Hematopoietic multipotent progenitor cell treated with erythropoietin and hydrocortisone succinate and interleukin-3 and kit ligand, for 8 days (in vitro differentiated cells): ENCODE measurements at places on chromosomes 5 and 9.

GRCh38 chr5:102341681-102342288, 45.7 kb upstream of the SLCO4C1 start:
- no peak for DNase-seq

GRCh38 chr5:93746406-93747056, 5.1 kb upstream of the POU5F2 start:
- no peak for DNase-seq

GRCh38 chr9:115944166-115944948, 209.2 kb upstream of the PAPPA start:
- DNase-seq: no peak

DNA sequence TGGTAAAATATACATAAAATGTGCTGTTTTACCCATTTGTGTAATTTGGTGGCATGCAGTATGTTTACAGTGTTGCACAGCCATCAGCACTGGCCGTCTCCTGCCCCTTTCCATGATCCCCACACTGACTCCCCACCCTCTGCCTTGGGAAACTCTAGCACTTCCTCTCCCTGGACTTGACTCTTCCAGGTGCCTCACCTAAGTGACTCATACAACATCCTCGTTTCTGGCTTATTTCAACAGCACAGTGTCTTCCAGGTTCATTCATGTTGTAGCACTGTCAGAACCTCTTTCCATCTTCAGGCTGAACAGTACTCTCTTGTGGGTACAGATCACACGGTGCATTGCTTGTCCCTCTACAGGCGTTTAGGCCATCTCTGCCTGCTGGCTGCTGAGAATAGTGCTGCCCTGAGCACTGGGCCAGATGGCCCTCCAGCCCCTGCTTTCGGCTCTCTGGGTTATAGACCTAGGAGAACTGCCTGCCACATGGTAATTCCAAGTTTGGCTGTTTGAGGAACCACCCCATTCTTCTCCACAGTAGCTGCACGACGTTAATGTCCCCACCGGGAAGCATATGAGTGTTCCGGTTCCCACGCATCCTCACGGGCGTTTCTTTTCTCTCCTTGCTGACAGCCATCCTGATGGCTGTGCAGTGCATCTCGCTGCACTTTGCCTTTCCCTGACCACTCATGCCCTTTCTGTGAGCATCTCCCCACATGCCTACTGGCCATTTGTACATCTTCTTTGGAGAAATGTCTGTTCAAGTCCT, 211.8 kb downstream of the FANCC start:
- no peak for DNase-seq

GRCh38 chr5:96036301-96036700, 74.7 kb upstream of the ELL2 start:
- DNase-seq: no peak

DNA sequence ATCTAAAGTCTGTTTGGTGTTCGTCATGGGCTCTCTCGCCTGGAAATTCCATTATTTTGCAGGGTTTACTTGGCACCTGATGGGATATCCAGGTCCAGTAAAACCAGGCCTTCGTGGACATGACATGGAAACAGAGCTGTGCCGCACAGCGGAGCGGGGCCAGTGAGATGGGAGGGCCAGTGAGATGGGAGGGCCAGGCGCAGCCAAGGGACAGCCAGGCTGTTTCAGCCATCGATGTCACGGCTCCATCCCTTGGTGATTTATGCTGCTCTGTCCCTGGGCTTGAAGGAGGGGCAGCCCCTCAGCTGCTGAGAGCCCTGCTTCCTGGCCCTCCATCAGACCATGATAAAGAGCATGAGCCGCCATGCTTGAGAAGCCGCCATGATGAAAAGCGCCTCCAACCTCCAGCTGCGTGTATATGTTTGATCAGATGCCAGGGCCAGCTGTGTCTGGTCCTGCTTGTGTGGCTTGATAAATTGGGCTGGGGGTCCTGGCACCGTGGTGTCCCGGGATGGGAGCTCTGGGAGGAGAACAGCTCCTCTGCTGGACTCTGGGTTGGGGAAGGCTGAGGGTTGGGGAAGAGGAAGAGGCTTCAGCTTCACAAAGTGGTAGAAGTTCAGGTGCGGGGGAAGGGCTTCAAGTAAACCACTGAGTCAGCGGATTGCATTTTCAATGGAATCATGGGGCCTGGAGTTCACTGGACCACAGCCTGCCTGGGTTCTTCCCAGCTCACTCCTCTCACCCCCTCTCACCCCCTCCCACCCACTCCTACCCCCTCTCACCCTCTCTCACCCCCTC, 6.1 kb upstream of the COL5A1 start:
- no peak for DNase-seq

DNA sequence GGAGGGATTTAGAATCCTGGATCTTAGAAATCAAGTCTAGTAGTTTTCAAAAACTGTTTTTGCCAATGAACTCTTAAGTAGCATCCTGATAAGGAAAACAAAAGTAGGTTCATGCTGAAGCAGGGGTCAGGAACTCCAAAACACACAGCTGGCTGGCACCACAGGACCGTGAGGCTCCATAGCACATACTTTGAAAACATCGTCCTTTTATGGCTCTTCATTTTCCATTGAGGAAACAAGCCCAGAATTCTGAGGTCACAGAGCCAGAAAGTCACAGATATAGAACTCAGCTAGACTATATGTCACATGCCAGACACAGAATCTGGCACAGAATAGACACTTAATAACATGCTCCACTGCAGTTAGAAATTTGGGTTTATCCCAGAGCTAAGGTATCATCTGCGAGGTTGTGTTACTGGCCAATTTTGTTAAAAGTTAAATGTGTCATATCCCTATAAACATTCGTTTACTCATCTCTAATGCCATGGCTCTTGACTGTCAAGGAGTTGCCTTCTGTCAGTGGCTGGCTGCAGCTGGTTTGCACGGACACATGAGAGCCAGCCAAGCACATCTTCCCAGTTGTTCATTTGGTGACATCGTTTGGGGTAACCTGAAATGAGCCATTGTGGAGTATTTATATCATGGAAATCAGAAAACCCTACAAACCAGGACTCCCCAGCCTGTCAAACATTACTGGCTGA, 58.8 kb downstream of the FAM78A start:
- DNase-seq: no peak

GRCh38 chr5:56110646-56111403, 116.1 kb upstream of the IL6ST start:
- no peak for DNase-seq

- DNase-seq: peak; percentile 15
Measured at GRCh38 chr5:89967771-89968444, 441.6 kb downstream of the CETN3 start.

DNA sequence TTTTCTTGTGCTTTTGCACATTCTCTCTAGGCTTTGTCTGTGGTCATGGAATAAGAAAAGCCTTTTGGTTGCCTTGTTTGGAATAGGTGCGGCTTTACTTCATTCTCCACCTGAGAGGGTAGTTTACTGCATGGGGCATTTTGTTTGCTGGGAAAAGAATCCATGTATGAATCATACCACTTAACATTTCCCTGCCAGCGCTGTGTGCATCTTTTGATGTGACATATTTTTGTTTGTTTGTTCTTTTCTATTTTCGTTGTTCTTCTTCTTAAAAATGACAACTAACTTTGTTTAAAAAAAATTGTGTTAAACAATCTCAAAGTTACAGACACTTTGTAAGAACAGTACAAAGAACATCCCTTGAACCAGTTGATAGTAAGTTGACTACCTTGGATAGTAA, 113.2 kb downstream of the GCNT1 start:
- DNase-seq: no peak

GRCh38 chr9:26727471-26727870, 165.1 kb downstream of the CAAP1 start:
- DNase-seq: no peak

DNA sequence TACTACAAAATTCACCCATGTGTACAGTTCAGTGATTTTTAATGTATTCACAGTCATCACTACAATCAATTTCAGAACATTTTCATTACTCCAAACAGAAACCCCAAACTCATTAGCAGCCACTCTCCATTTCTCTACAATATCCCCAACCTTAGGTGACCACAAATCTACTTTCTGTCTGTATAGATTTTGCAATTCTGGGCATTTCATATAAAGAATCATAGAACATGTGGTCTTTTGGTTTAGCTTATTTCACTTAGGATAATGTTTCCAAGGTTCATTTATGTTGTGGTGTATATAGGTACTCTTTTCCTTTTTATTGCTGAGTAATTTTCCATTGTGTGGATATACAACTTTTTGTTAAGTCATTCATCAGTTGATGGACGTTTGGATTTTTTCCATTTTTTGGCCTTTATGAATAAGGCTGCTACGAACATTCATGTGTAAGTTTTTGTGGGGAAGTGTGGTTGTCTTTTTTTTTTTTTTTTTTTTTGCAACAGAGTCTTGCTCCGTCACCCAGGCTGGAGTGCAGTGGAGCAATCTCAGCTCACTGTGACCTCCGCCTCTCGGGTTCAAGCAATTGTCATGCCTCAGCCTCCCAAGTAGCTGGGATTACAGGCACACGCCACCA, 54.5 kb downstream of the DOCK8 start:
- no peak for DNase-seq

- DNase-seq: no peak
Measured at GRCh38 chr5:92991581-92992067, 589.4 kb downstream of the NR2F1-AS1 start.

- DNase-seq: no peak
Measured at GRCh38 chr9:135671591-135672041, 8.5 kb downstream of the LCN9 start.

DNA sequence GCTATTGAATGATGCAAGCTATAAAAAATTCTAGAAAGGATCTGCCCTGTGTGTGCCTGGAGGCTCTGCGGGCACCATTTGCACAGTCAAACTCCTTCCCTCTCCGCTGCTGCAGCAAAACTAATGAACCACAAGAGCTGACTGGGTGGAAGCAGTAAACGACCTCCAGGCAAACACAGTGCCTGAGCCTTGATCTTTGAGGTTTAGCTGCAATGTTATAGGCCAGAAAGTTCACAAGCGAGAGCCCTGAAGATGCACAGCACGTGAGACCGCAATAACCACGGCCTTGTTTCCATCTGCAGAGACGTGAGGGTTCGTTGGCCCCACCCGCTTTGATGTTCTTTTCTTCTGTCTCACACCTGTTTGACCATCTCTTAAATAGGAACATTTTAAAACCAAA, 69.2 kb upstream of the S1PR3 start:
- DNase-seq: no peak
